Left lung (tissue), 14 donors: ENCODE measurements at places on chromosomes 5 and 9. TPM values are rescaled to one million over a fixed set of nuclear protein-coding genes. Genes with fewer than 3 reads are reported as not detected.
A peak's percentile ranks its signal among the peaks of the same experiment; 100 is the strongest.

DNA sequence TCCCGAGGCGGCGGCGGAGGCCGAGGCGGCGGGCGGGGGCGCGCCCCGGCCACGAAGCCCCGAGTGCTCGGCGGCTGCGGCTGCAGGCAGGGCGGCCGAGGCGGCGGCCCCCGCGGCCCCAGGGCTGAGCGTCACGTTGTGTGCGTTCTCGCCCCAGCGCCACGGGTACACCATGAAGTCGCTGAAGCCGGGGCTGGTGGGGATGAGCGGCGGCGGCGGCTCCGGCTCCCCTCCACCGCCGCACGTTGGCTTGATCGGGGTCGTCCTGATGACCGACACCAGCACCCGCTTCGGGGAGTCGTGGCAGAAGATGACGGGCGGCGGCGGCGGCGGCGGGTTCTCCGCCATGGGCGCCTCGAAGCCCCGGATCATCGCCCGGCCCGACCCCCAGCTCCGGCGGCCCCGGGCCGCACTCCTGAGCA, 498 bp downstream of the ZNF367 start:
- peak overlapping the region; percentile 92 for H3K4me3 ChIP-seq
- H3K4me1 ChIP-seq = peaks cover 22% of the 10 kb centered on the region
- H3K27me3 ChIP-seq = no peaks in the 10 kb centered on the region
- no peaks in the 10 kb centered on the region for H3K36me3 ChIP-seq
- H3K27ac ChIP-seq = peak overlapping the region; percentile 78

TEX48 gene
- total RNA-seq = not detected

WNT8A gene
- not detected for total RNA-seq

DNA sequence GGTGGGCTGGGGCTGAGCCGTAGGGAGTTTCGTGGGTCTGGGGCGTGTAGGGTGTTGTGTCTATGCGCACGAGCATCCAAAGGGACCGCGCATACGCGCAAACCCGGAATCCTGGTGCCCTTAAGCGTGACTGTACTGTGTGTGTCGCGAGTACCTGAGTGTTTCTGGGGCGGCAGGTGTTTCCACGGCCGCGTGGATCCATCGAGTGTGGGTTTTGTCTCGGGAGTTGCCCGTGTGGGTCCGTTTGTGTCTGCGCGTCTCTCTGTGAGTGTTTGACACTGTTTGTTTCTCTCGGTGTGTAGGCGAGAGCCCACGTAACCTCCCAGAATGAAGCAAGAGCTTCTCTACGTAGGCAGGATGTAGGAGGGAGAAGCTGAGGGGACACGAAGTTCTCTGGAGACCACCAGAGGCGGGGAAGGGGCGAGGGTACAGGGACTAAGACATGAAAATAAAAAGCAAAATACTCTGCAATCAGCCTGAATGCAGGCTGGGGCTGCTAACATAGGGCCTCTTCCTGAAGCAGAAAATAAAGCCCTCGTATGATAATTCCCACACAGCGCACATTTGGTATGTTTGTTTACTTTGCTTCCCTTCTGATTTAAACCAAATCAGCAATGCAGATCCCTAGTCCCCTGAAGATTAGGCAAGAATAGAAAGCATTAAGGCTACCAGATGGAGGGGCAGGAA, 588 bp upstream of the BRINP1 start:
- no peaks in the 10 kb centered on the region for H3K36me3 ChIP-seq
- H3K4me3 ChIP-seq = peak overlapping the region; percentile 20
- H3K4me1 ChIP-seq = peaks cover 6% of the 10 kb centered on the region
- DNase-seq = no peak

DNA sequence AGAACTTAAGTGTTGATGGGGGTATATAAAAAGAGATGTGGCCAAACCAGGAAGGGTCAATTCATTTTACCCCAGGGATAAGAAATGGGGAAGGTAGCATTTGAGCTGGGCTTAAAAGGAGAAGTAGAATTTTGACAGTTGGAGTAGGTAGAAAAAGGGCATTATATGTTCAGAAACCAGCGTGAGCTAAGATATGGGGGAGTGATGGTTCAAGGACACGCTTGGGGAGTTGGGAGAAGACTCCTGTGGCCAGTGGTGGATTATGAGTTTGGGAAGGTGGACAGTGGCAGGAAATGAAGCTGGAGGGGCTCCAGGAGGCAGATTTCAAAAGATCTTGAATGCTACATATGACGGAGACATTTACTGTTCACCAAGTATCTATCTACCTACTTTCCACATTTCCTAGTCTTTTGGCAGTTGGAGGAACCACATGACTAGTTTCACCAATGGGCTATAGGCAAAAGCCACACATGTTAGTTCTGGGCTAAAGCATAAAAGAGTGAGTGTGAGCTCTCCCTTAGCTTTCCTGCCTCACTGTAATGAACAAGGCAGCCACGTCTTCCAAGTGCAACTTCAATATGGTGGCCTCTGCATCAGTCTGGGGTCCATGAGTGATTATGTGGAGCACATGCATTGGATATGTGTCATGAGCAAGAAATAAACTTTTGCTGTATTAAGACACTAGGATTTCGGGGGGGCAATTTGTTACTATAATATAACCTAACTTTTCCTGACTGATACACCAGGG, 15.7 kb upstream of the GSN start:
- no peaks in the 10 kb centered on the region for H3K27me3 ChIP-seq
- H3K36me3 ChIP-seq = no peaks in the 10 kb centered on the region
- no peaks in the 10 kb centered on the region for H3K4me1 ChIP-seq
- peak overlapping the region; percentile 69 for H3K27ac ChIP-seq
- no peak for DNase-seq

MEIKIN gene
- total RNA-seq = 0.85 TPM

GRCh38 chr9:137075275-137075775, 2.0 kb upstream of the UAP1L1 start:
- no peaks in the 10 kb centered on the region for H3K27me3 ChIP-seq
- H3K4me3 ChIP-seq = no peak overlapping the region
- H3K36me3 ChIP-seq = no peaks in the 10 kb centered on the region
- H3K4me1 ChIP-seq = peaks cover 46% of the 10 kb centered on the region
- H3K27ac ChIP-seq = no peak overlapping the region
- no peak for DNase-seq

- no peaks in the 10 kb centered on the region for H3K27me3 ChIP-seq
- no peak overlapping the region for H3K4me3 ChIP-seq
- no peak for DNase-seq
- no peaks in the 10 kb centered on the region for H3K36me3 ChIP-seq
- H3K4me1 ChIP-seq = no peaks in the 10 kb centered on the region
Observed at GRCh38 chr5:100584889-100585288, 49.7 kb downstream of the FAM174A start.

IRF1 gene
- 93.3 TPM for total RNA-seq

GRCh38 chr5:132099076-132099748, 25.6 kb downstream of the CSF2 start:
- no peak for DNase-seq
- H3K4me1 ChIP-seq = no peaks in the 10 kb centered on the region
- no peak overlapping the region for H3K4me3 ChIP-seq
- no peaks in the 10 kb centered on the region for H3K36me3 ChIP-seq
- H3K27me3 ChIP-seq = no peaks in the 10 kb centered on the region
- H3K27ac ChIP-seq = no peak overlapping the region

NEUROG1 gene
- not detected for total RNA-seq

PCAT7 gene
- total RNA-seq = not detected

EPB41L4A gene
- total RNA-seq = 31.3 TPM

DNA sequence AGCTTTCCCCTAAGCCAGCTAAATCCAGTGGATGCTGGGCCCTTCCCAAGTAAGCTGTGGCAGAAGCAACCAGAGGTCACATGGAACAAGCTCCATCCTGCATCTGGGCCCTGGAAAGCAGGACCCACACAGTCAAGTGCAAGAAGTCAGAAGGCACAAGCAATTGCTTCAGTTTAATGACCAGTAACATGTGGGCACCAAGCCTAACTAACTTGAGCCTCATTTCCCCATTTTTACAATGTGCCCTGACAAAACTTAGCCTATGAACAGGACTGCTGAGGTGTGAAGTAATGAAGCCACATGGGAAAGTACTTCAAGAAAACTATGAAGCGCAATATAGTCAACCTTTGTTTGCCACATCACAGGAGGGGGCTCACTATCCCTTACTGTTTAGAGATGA, 90.5 kb downstream of the TLE1 start:
- no peak for DNase-seq
- no peak overlapping the region for H3K4me3 ChIP-seq
- H3K27me3 ChIP-seq = no peaks in the 10 kb centered on the region
- H3K4me1 ChIP-seq = peaks cover 4% of the 10 kb centered on the region
- H3K27ac ChIP-seq = no peak overlapping the region

GRCh38 chr5:44233691-44234090, 155.5 kb downstream of the FGF10 start:
- no peak for DNase-seq
- no peak overlapping the region for H3K27ac ChIP-seq
- no peaks in the 10 kb centered on the region for H3K27me3 ChIP-seq
- H3K4me1 ChIP-seq = no peaks in the 10 kb centered on the region

KIF27 gene
- total RNA-seq = 8.8 TPM

- no peaks in the 10 kb centered on the region for H3K27me3 ChIP-seq
- H3K27ac ChIP-seq = peak overlapping the region; percentile 88
- DNase-seq = peak; percentile 82
- peaks cover 93% of the 10 kb centered on the region for H3K4me1 ChIP-seq
- no peaks in the 10 kb centered on the region for H3K36me3 ChIP-seq
- H3K4me3 ChIP-seq = no peak overlapping the region
Observed at GRCh38 chr5:132457371-132458225, 33.0 kb downstream of the IRF1 start.

GRCh38 chr9:72891043-72891442, 61.8 kb downstream of the ALDH1A1 start:
- DNase-seq = no peak
- H3K27me3 ChIP-seq = no peaks in the 10 kb centered on the region
- H3K36me3 ChIP-seq = no peaks in the 10 kb centered on the region
- no peak overlapping the region for H3K4me3 ChIP-seq

UGT3A1 gene
- not detected for total RNA-seq

SERF1A gene
- total RNA-seq = 8.5 TPM
